ENCODE measurements at places on chromosomes 3 and 15.
A peak's percentile ranks its signal among the peaks of the same experiment; 100 is the strongest.

GRCh38 chr15:52078876-52079700 lies 33.5 kb downstream of the BCL2L10 start:
- DNase-seq = peak; percentile 89

DNA sequence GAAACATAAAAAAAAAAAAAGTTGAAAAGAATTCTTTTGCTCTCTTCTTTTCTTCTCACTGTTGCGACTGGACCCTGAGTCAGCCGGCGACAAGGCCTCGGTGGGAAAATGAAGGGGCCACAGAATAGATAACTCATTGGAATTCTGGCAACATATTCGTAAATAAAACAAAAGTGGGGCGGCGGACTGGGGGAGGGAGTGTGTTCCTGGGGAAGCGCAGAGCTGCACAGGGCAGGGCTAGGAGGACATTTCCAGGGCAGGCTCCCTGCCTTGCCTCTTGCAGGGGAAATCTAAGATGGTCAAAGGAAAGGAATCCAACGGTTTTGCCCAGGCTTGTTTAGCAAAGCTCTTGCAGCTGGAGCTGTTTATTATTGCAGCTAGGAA lies 1042.8 kb upstream of the NR2F2 start:
- DNase-seq = no peak

- DNase-seq = no peak
Measured at GRCh38 chr3:175311946-175312345, 452.8 kb downstream of the NAALADL2 start.

DNA sequence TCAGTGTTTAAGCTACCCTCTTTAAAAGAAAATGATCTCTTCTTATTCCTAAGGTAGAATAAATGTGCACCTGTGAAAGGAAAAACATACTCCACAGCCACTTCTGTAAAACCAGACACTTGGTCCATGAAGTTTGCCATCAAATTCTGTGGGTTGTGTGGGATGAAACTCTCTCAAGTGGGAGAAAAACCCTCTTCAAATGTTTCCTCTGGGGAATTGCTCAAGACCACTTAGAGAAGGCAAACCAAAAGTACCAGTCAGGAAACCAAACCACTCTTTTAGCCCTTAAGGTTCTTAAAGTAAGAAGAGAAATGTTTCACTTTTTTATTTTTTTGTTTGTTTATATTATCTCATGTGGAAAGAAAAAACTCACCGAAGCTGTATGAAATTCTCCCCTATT lies 1.2 kb downstream of the COL8A1 start:
- DNase-seq = no peak

DNA sequence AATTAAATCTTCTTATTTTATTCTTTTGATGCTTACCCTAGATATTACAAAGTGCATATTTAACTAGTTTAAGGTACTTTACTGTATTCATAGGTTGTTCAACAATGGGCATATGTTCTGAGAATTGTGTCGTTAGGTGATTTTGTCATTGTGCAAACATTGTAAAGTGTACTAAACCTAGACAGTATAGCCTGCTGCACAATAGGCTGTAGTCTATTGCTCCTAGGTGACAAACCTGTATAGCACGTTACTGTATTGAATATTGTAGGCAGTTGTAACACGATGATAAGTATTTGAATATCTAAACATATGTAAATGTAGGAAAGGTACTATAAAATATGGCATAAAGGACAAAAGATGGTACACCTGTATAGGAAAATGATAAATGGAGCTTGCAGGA lies 100.7 kb downstream of the CACNA2D3 start:
- no peak for DNase-seq

GRCh38 chr3:184566441-184567414 lies 5.1 kb downstream of the EPHB3 start:
- no peak for DNase-seq

- DNase-seq = no peak
Measured at GRCh38 chr3:18716821-18717220, 291.7 kb upstream of the SATB1 start.

- no peak for DNase-seq
Measured at GRCh38 chr15:78536134-78536533, 4.1 kb upstream of the PSMA4 start.

GRCh38 chr3:119173325-119173724 lies at the start of gene UPK1B:
UPK1B (plus strand) TSS chr3:119173598; CDS start chr3:119186742, 13,144 bp downstream.
- DNase-seq = no peak

DNA sequence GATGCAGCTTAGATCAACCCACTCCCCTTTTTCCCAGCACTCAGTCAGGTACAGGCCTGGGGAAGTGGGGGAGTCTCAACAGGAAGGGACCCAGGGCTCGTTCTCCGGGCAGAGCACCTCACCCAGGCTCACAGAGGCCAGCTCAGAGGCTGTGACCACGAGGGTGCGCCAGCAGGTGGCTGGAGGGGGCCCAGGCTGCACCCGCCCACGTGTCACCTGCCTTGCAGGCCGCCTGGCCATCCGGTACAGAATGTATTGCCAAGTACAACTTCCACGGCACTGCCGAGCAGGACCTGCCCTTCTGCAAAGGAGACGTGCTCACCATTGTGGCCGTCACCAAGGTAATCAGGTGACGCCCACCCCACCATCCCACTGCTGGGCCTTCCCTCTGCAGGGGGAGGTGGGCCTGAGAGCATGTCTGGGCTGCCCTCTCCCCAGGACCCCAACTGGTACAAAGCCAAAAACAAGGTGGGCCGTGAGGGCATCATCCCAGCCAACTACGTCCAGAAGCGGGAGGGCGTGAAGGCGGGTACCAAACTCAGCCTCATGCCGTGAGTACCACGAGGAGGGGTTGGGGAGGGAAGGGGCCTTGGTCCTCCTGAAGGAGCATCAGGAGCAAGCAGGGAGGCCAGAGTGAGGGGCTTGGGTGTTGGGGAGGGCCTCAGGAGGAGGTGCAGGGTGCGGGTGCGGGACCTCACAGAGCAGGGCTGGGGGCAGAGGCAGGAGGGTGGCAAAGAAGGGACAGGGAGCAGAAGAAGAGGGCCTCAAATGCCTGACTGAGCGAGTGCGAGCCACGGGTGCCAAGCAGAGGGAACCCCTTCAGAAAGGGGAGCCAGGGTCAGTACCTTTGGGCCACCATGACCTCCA lies 14.0 kb upstream of the LMAN1L start:
- DNase-seq = no peak

GRCh38 chr3:51773529-51774056 lies 5.4 kb downstream of the IQCF6 start:
- DNase-seq = no peak

DNA sequence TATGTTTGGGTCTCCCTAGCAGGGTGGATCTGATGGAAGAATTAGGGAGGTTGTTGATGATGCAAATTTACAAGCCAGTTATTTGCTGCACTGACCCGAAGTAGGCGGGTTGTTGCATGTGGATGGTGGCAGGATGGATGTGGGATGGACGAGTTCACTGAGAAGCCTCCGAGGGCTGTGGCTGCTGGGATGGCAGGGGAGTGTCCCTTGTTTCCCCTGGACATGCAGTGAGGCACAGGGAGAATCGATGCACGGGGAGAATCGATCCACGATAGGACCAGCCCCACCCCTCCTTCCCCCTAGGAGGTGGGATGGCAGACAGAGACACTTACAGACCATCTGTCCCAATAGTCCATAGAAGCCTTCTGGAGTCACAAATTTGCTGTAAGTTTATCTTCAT lies 31.0 kb upstream of the KLF13 start:
- DNase-seq = peak; percentile 17

DNA sequence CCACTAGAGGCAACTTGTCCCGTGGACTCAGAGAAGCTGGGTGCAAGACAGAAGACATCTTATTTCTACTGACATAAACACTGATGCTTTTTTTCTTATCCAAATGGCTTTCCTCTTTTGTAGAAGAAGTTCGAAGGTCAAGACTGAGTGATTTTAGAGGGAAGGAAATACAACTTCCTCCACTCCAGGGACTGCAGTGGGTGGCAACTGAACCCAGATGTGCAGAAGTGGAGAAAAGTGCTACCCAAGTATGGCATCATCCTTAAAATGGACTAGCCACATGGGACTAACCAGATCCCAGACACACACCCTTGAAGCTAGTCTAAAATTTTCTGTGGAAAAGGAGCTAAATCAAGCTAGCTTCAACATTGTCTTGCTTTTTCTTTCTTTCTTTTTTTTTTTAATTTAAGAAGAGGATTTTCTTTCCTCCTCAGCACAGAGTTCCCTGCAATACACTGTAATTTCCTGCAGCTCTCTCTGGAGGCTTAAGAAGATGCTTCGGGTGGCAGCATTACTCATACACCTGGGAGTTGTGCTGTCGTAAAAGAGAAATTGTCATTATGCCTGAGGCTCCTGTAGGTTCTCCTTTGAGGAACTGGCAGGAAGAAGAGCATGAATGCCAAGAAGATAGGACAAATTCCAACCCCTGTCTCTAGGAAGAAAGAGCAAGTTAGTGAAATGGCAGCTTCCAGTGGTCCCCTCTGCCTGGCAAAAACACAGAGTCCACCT lies 3.8 kb upstream of the FRMD4B start:
- DNase-seq = no peak

- DNase-seq = no peak
Measured at GRCh38 chr3:10371167-10371566, 50.3 kb upstream of the SEC13 start.

- no peak for DNase-seq
Measured at GRCh38 chr3:100297784-100298183, 36.8 kb upstream of the NIT2 start.

GRCh38 chr15:79804838-79805237 lies 92.0 kb downstream of the MTHFS start:
- DNase-seq = no peak

- DNase-seq = no peak
Measured at GRCh38 chr15:27535445-27536129, 563.5 kb downstream of the OCA2 start.

DNA sequence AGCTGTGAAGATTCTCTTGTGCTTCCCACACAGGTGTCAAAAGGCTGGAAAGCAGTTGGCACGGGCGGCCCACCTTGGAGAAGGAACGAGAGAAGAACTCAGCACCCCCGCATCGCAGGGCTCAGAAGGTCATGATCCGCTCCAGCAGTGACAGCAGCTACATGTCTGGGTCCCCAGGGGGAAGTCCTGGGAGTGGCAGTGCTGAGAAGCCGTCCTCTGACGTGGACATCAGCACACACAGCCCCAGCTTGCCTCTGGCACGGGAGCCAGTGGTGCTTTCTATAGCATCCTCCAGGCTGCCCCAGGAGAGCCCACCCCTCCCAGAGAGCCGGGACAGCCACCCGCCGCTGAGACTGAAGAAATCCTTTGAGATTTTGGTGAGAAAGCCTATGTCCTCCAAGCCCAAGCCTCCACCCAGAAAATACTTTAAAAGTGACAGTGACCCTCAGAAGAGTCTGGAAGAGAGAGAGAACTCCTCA lies 31.4 kb downstream of the STARD5 start:
- no peak for DNase-seq

DNA sequence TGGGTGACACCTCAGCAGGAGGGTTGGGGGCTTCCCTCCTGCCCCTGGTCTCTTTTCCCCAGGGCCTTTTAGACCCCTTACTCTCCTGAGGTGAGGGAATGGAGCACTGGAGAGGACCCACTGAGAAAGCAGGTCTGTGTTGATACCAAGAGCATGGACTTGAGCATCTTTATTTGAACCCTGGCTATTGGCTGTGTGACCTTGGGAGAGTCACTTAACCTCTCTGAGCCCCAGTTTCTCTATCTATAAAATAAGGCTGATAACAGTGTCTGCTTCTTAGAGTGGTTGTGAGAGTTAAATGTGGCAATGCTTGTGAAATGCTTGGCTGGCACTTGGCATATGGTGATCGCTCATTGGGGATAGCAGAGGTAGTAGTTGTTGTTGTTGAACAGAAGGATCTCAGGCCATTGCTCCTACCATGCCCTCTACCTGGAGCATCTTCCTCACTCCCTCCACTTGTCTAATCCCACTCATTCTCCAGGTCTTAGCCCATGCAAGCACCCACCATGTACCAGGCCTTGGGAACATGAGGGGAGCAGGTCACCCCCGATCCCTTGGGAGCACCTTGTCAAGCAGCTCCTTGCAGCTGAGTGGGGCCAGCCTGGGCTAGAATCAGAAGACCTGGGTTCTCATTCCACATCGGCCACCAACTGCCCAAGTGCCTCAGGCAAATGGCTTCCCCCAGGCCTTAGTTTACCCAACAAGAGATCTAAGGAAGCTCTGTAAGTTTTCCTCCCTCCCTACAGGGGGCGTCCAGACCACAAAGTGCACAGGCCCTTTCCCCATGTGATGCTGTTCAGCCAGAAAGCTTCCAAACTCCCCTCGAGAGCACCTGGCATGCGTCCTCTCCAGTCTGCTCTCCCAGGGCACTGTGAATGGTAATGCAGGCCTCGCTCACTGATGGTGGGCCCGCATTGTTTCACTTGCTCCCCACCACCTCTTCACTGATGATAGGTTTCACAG lies 96.7 kb downstream of the LSM3 start:
- no peak for DNase-seq

DNA sequence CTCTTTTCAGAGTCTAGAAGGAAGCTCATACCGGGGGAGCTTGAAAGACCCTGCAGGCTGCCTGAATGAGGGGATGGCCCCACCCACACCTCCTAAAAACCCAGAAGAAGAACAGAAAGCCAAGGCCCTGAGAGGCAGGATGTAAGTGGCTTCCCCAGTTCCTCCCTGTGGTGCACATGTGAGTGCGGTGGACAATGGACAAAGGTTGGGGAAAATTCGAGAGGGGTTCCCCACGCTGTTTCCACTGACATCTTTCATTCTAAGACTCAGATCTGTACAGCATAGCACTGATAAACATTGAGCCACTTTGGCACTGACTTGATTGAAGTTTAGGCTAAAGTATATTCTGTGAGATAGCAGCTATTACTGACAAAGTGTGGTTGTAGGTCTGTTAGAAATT lies 79.5 kb upstream of the UMPS start:
- DNase-seq = no peak

DNA sequence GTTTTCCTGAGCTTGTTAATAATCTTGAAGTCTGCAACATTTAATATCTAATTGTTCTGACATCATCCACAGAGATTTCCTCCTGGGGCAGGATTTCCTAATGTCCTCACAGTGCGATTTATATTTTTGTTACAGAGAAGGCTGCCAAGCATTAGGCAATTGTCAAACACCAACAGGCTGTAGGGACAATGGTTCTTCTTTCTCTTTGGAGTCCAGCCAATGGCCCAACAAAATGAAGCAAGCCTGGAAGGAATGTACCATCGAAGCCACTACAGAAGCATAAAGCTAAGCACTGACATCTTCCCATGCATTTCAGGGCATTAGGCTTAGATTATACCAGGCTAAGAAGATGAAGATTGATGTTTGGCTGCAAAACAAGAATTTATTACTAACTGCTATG lies 173.0 kb upstream of the FRMD4B start:
- no peak for DNase-seq

- no peak for DNase-seq
Measured at GRCh38 chr3:99119385-99119784, 217.9 kb upstream of the DCBLD2 start.

GRCh38 chr15:42720071-42720470 lies 16.9 kb downstream of the CDAN1 start:
- no peak for DNase-seq

GRCh38 chr15:29538044-29538443 lies 268.4 kb upstream of the NSMCE3 start:
- DNase-seq = no peak

GRCh38 chr3:25588441-25589103 lies 76.1 kb downstream of the TOP2B start:
- DNase-seq = no peak

Data from upper lobe of right lung (tissue), 1 donor.